ENCODE measurements at places on chromosomes 12 and 14.

- H3K27ac ChIP-seq: no peak overlapping the region
- H3K4me1 ChIP-seq: peaks cover 7% of the 10 kb centered on the region
- no peaks in the 10 kb centered on the region for H3K27me3 ChIP-seq
- DNase-seq: peak; percentile 61
Observed at GRCh38 chr12:64039281-64039871, 182.7 kb downstream of the KICS2 start.

DNA sequence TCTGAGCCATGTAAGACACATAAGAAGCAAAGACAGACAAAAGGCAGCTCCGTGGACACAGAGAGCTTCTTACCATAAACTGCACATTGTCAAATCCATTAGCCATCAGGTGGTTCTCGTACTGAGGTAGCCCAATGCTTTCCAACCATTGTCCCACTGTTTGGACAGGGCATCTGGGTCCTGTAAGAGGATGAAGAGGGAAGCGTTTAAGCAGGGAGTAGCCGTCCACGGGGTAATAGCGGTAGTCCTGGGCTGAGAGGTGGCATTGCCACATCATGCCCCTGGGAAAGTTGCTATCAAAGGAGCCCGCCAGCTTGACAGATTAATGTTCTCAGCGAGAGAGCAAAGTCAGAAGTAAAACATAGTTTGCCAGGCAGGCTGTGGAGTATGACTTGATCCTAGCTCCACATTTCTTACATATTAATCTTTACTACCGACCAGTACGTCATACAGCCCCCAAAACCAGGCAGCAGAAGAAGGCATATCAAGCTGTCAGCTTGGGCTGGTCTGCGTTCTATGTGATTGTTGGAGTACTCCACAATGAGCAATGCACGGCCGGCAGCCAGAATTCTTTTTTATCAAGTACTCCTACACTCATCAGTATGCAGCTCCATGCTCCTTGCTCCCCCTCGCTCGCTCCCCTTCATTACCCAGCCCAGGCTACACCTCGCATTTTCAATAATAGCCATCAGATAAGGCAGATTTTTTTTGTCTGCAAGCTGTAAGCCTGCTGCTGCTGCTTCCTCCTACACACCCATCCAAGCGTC lies 493.2 kb upstream of the GARIN6 start:
- no peaks in the 10 kb centered on the region for H3K27me3 ChIP-seq
- H3K4me1 ChIP-seq: no peaks in the 10 kb centered on the region
- no peak overlapping the region for H3K4me3 ChIP-seq
- no peak overlapping the region for H3K27ac ChIP-seq
- DNase-seq: no peak

- no peaks in the 10 kb centered on the region for H3K27me3 ChIP-seq
- no peak overlapping the region for H3K27ac ChIP-seq
- H3K4me3 ChIP-seq: peak overlapping the region; percentile 60
- H3K36me3 ChIP-seq: no peaks in the 10 kb centered on the region
- peaks cover 18% of the 10 kb centered on the region for H3K4me1 ChIP-seq
- DNase-seq: peak; percentile 77
Observed at GRCh38 chr12:26122061-26122680, 2.7 kb downstream of the BHLHE41 start.

- H3K4me3 ChIP-seq: no peak overlapping the region
- no peaks in the 10 kb centered on the region for H3K4me1 ChIP-seq
- no peaks in the 10 kb centered on the region for H3K27me3 ChIP-seq
- no peaks in the 10 kb centered on the region for H3K36me3 ChIP-seq
Observed at GRCh38 chr14:71852181-71852580, 80.0 kb upstream of the RGS6 start.

- peaks cover 36% of the 10 kb centered on the region for H3K27me3 ChIP-seq
- peak overlapping the region; percentile 96 for H3K27ac ChIP-seq
- no peaks in the 10 kb centered on the region for H3K36me3 ChIP-seq
- DNase-seq: no peak
- H3K4me1 ChIP-seq: no peaks in the 10 kb centered on the region
- H3K4me3 ChIP-seq: peak overlapping the region; percentile 93
Observed at GRCh38 chr12:114683709-114684097, 272 bp downstream of the TBX3 start.

GRCh38 chr12:21751517-21751916 lies 23.0 kb downstream of the KCNJ8 start:
- H3K4me1 ChIP-seq: no peaks in the 10 kb centered on the region
- H3K4me3 ChIP-seq: no peak overlapping the region
- no peaks in the 10 kb centered on the region for H3K36me3 ChIP-seq
- H3K27me3 ChIP-seq: no peaks in the 10 kb centered on the region
- no peak overlapping the region for H3K27ac ChIP-seq

- no peak overlapping the region for H3K4me3 ChIP-seq
- no peak overlapping the region for H3K27ac ChIP-seq
- H3K27me3 ChIP-seq: no peaks in the 10 kb centered on the region
- no peaks in the 10 kb centered on the region for H3K36me3 ChIP-seq
Observed at GRCh38 chr14:49405291-49405690, 180.9 kb downstream of the RPS29 start.

GRCh38 chr12:78559416-78559815 lies 305.2 kb upstream of the SYT1 start:
- no peaks in the 10 kb centered on the region for H3K36me3 ChIP-seq
- H3K27ac ChIP-seq: no peak overlapping the region
- H3K4me3 ChIP-seq: no peak overlapping the region
- DNase-seq: no peak
- H3K4me1 ChIP-seq: no peaks in the 10 kb centered on the region
- H3K27me3 ChIP-seq: no peaks in the 10 kb centered on the region

GRCh38 chr12:104933128-104933527 lies 25.0 kb downstream of the SLC41A2 start:
- H3K4me3 ChIP-seq: no peak overlapping the region
- no peaks in the 10 kb centered on the region for H3K27me3 ChIP-seq
- peaks cover 3% of the 10 kb centered on the region for H3K4me1 ChIP-seq
- DNase-seq: no peak
- no peaks in the 10 kb centered on the region for H3K36me3 ChIP-seq

DNA sequence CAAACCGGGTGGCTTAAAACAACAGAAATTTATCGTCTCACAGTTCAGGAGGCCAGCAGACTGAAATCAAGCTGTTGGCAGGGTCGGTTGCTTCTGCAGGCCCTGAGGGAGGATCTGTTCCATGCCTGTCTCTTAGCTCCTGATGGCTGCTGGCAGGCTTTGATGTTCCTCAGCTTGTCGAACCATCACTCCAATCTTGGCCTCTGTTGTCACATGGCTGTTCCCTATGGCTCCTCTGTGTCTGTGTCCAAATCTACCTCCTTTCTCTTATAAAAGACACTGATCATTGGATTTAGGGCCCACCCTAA lies 14.0 kb downstream of the NFATC4 start:
- H3K27ac ChIP-seq: no peak overlapping the region
- peaks cover 31% of the 10 kb centered on the region for H3K4me1 ChIP-seq
- no peaks in the 10 kb centered on the region for H3K36me3 ChIP-seq
- H3K27me3 ChIP-seq: no peaks in the 10 kb centered on the region
- H3K4me3 ChIP-seq: no peak overlapping the region
- no peak for DNase-seq

GRCh38 chr12:93390549-93391297 lies 13.0 kb downstream of the NUDT4 start:
- H3K36me3 ChIP-seq: peaks cover 1% of the 10 kb centered on the region
- H3K27ac ChIP-seq: no peak overlapping the region
- no peak for DNase-seq
- H3K27me3 ChIP-seq: no peaks in the 10 kb centered on the region
- H3K4me3 ChIP-seq: no peak overlapping the region
- H3K4me1 ChIP-seq: no peaks in the 10 kb centered on the region

DNA sequence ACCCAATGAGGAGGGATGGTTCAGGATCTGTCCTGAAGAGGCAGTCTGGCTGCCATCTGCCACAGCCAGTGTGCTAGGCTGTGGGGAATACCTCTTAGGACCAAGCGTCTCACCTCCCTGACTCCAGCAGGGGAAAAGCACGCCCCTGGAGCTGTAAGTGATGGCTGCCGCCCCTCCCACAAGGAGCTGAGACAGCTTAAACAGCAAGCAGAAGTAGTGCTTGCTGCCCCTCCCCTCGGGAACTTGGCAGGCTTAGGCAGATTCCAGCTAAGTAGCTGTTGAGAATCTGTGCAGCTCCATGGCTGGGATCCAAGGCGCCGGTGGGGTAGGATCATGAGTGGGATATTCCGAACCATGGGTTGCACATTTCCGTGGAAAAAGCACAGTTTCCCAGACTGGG lies 360.4 kb upstream of the MDGA2 start:
- H3K27me3 ChIP-seq: no peaks in the 10 kb centered on the region
- DNase-seq: peak; percentile 1
- no peak overlapping the region for H3K4me3 ChIP-seq
- H3K36me3 ChIP-seq: no peaks in the 10 kb centered on the region
- no peak overlapping the region for H3K27ac ChIP-seq

GRCh38 chr14:33455654-33456345 lies 495.1 kb downstream of the EGLN3 start:
- H3K4me3 ChIP-seq: no peak overlapping the region
- DNase-seq: no peak
- H3K36me3 ChIP-seq: no peaks in the 10 kb centered on the region
- H3K4me1 ChIP-seq: peaks cover 12% of the 10 kb centered on the region

DNA sequence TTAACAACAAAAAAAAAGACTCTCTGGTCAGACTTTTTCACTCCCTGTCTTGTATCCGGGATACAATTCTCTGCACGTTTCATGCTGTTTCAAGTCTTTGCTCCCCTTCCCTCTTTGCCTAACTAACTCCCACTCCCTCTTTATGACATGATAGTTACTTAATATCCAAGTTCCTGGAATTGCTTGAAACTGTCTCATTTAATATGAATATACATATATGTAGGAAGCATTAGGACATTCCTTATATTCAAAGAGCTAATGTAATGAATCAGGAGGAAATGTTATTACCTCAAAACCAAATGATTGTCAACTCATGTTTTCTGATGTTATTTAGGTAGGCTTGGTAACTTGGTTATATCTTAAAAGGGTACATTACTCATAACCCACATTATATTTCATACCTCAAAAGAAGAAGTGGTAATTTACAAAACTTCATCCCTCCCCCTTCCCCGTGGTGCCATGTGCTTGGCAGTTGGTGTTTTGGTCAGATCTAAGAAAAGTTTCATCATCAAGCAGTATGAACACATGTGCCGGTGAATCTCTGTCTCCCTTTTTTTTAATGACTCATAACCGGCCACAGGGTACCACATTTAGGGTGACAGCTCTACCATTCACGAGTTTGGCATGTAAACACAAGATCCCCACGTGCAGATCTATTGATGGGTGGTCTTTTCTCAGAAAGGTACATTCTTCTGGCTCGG lies 56.5 kb downstream of the HCAR2 start:
- no peak for DNase-seq
- H3K36me3 ChIP-seq: no peaks in the 10 kb centered on the region
- no peaks in the 10 kb centered on the region for H3K4me1 ChIP-seq
- no peak overlapping the region for H3K4me3 ChIP-seq
- no peak overlapping the region for H3K27ac ChIP-seq

- no peak overlapping the region for H3K4me3 ChIP-seq
- peaks cover 9% of the 10 kb centered on the region for H3K4me1 ChIP-seq
- no peak overlapping the region for H3K27ac ChIP-seq
- DNase-seq: no peak
Observed at GRCh38 chr14:56168007-56168616, 49.9 kb downstream of the PELI2 start.

DNA sequence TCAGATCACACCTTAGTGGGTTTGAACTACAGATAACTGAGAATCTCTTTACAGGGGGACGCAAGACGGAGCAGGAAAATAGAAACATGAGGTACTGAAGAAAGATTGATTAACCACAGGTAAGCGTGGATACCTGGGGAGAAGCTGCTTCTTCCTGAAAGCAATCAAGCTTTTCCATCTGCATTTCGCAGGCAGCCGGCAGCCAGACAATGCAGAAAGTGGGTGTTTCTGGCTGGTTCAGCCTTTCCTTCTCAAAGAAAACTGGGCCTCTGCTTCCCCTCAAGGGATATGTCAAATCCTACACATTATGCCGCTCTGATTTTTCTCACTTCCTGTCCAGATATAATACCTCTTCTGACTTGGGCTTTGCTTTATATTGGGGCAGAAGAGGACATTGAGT lies 39.1 kb upstream of the PPFIA2 start:
- H3K27me3 ChIP-seq: no peaks in the 10 kb centered on the region
- H3K4me1 ChIP-seq: no peaks in the 10 kb centered on the region
- no peak overlapping the region for H3K4me3 ChIP-seq
- H3K27ac ChIP-seq: no peak overlapping the region

- peaks cover 10% of the 10 kb centered on the region for H3K4me1 ChIP-seq
- no peak overlapping the region for H3K27ac ChIP-seq
- no peaks in the 10 kb centered on the region for H3K27me3 ChIP-seq
- no peaks in the 10 kb centered on the region for H3K36me3 ChIP-seq
- H3K4me3 ChIP-seq: no peak overlapping the region
Observed at GRCh38 chr12:88600272-88600671, 20.0 kb upstream of the KITLG start.

GRCh38 chr14:71203306-71203705 lies 296.0 kb downstream of the PCNX1 start:
- H3K36me3 ChIP-seq: no peaks in the 10 kb centered on the region
- H3K27ac ChIP-seq: no peak overlapping the region
- H3K4me1 ChIP-seq: no peaks in the 10 kb centered on the region
- H3K4me3 ChIP-seq: no peak overlapping the region
- H3K27me3 ChIP-seq: no peaks in the 10 kb centered on the region

DNA sequence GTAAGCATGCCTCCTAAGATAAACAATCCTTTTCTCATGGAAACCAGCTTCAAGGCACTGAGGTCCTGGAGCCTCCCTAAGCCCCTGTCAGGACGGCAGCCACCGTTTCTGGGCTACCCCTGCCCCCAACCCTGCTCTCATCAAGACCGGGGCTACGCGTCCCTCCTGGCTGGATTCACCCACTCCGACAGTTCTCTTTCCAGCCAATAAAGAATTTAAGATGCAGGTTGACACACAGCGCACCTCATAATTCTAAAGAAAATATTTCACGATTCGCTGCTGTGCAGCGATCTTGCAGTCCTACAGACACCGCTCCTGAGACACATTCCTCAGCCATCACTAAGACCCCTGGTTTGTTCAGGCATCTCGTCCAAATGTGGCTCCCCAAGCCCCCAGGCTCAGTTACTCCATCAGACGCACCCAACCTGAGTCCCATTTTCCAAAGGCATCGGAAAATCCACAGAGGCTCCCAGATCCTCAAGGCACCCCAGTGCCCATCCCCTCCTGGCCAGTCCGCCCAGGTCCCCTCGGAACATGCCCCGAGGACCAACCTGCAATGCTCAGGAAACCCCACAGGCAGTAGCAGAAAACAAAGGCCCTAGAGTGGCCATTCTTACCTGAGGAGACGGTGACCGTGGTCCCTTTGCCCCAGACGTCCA lies 336.3 kb downstream of the TMEM121 start:
- H3K36me3 ChIP-seq: no peaks in the 10 kb centered on the region
- H3K4me1 ChIP-seq: no peaks in the 10 kb centered on the region
- no peaks in the 10 kb centered on the region for H3K27me3 ChIP-seq
- no peak for DNase-seq

DNA sequence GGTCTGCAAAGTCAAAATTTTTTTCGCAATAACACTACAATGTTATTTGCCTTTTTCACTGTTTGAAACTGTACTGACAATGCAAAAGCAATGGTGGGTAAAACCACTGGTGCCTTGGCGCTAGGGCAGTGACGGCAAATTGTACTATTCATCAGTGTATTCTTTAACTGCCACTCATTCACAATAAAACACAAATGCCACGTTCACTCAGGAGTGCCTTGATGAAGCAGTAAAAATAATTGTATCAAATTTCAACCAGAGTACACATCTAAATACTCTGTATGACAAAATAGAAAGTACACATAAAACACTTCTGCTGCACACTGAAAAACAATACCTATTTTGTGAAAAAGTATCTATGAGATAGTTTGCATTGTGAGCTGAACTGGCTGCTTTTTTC lies 17.8 kb downstream of the DCAF5 start:
- no peak overlapping the region for H3K4me3 ChIP-seq
- H3K4me1 ChIP-seq: no peaks in the 10 kb centered on the region
- DNase-seq: no peak
- no peaks in the 10 kb centered on the region for H3K27me3 ChIP-seq
- no peak overlapping the region for H3K27ac ChIP-seq
- peaks cover 2% of the 10 kb centered on the region for H3K36me3 ChIP-seq

Data from small intestine (tissue), 16 donors.